Right lobe of liver (tissue), 6 donors: ENCODE measurements at places on chromosomes 3 and 15. TPM values are rescaled to one million over a fixed set of nuclear protein-coding genes. Genes with fewer than 3 reads are reported as not detected.

GRCh38 chr3:111874177-111874820 lies 15.2 kb downstream of the PHLDB2 start:
- no peaks in the 10 kb centered on the region for H3K4me1 ChIP-seq
- H3K4me3 ChIP-seq: no peak overlapping the region
- no peaks in the 10 kb centered on the region for H3K36me3 ChIP-seq

KIF7 gene
- total RNA-seq: 0.47 TPM

- H3K27me3 ChIP-seq: no peaks in the 10 kb centered on the region
- no peak overlapping the region for H3K27ac ChIP-seq
- H3K4me1 ChIP-seq: no peaks in the 10 kb centered on the region
- DNase-seq: no peak
- H3K4me3 ChIP-seq: no peak overlapping the region
- no peaks in the 10 kb centered on the region for H3K36me3 ChIP-seq
Observed at GRCh38 chr15:100090411-100090810, 251.4 kb downstream of the ADAMTS17 start.

ATP13A5 gene
- not detected for total RNA-seq

GRCh38 chr3:55690726-55691125 lies 203.6 kb upstream of the WNT5A start:
- H3K4me3 ChIP-seq: no peak overlapping the region
- H3K27ac ChIP-seq: no peak overlapping the region
- H3K36me3 ChIP-seq: no peaks in the 10 kb centered on the region
- no peak for DNase-seq
- no peaks in the 10 kb centered on the region for H3K27me3 ChIP-seq
- no peaks in the 10 kb centered on the region for H3K4me1 ChIP-seq
